Esophagus squamous epithelium (tissue), 5 donors: ENCODE measurements at places on chromosomes 1 and 21.

GRCh38 chr1:231625975-231626534 is 535 bp upstream of the DISC1 start:
- H3K27me3 ChIP-seq: no peaks in the 10 kb centered on the region
- H3K4me3 ChIP-seq: peak overlapping the region; percentile 65
- no peaks in the 10 kb centered on the region for H3K36me3 ChIP-seq
- peak overlapping the region; percentile 86 for H3K27ac ChIP-seq
- peaks cover 13% of the 10 kb centered on the region for H3K4me1 ChIP-seq

GRCh38 chr1:93313026-93313425 is 32.7 kb upstream of the DR1 start:
- no peaks in the 10 kb centered on the region for H3K27me3 ChIP-seq
- H3K4me1 ChIP-seq: peaks cover 10% of the 10 kb centered on the region
- H3K36me3 ChIP-seq: peaks cover 11% of the 10 kb centered on the region
- H3K27ac ChIP-seq: no peak overlapping the region
- H3K4me3 ChIP-seq: no peak overlapping the region

- DNase-seq: no peak
- H3K4me3 ChIP-seq: no peak overlapping the region
- H3K27me3 ChIP-seq: no peaks in the 10 kb centered on the region
Measured at GRCh38 chr1:167594822-167595221, 35.2 kb upstream of the RCSD1 start.

DNA sequence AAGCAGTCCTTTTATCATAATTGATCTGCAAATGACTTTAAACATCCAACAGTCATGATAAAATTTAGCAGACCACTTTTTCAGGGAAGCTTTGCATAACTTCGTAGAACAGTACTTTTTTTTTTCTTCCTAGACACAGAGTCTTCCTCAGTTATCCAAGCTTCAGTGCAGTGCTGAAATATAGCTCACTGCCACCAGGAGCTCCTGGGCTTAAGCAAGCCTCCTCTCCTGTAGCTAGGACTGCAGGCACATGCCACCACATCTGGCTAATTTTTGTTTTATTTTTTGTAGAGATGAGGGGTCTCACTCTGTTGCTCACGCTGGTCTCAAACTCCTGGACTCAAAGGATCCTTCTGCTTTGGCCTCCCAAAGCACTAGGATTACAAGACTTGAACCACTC is 3.8 kb downstream of the F13B start:
- no peak overlapping the region for H3K27ac ChIP-seq
- no peak overlapping the region for H3K4me3 ChIP-seq
- no peaks in the 10 kb centered on the region for H3K27me3 ChIP-seq
- DNase-seq: no peak
- no peaks in the 10 kb centered on the region for H3K4me1 ChIP-seq

DNA sequence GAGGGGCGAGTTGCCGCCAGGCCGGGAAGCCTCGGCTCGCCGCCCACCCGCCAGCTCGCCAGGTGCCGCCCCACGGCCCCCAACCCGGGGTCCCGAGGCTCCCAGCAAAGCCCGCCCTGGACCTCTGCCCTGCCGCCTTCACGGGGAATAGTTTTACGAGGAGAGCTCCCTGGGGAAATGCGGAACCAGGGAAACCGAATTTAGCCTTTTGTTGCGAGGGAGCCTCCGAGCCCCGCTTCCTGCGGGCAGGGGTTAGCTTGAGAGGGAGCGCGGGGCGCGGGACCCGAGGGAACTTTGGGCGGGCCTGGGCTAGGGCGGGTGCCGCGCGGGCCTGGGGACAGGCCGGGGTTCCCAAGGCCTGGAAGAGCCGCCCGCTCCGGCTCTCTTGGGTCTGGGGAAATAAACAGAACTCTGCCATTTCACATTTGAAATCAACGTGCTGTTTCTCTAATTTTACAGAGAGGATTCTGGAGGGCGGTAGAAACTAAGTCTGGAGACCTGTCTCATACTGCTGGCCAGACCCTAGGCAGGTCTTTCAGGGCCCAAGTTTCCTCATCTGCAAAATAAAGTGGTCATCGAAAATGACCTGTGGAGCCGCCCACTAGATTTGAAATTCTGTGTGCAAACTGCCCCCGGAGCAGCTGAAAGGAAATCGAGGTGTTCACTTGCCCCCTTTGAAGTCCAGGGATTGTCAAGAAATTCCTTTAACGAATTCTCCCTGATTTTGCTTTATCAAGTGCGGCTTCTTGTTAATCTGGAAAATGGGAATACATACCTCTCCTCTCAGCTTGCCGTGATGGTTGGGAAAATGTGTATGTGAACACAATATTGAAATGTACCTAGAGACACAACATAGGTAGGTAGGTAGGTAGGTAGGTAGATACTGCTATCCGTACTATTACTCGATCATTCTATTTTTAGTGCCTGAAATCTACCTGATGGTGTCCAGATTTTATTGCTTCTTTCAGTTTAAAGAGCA is 749 bp upstream of the GLUL start:
- peaks cover 17% of the 10 kb centered on the region for H3K36me3 ChIP-seq
- peaks cover 12% of the 10 kb centered on the region for H3K4me1 ChIP-seq
- no peak for DNase-seq
- peak overlapping the region; percentile 88 for H3K4me3 ChIP-seq
- H3K27ac ChIP-seq: peak overlapping the region; percentile 97

DNA sequence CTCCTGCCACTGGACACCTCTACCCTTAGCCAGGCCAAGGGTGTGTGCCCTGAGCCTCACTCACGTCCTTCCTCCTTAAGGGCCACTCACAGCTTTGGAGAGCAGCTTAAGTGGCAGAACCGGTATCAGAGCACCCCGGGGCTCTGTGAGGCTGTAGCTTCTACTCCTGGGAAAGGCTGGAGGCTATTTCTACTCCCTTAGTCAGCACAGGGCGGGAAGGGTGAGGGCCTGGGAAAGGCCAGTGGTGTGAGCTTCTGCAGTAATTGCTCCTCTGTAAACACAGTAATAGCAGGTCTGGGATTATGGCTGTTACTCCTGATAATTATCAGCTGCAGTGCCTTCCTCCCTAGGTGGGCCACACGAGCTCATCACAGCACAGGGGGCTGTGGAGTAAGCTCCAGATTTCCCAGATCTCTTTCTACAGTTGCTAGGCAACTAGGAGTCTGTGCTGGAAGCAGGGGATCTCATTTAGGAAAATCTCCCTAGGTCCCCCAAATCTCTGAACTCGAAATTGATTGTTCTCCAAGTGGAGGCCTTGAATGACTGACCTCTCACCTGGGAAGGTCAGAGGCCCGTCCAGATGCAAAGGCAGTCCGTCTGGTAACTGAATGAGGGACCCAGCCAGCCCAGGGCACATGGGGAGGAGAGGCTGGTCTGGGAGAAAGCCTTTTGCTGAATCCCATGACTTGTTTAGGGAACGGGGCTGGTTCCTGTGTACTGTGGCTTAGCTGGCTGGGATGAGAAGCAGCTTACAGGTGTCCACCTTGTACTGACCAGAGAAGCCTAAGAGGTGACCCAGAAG is 29.3 kb downstream of the IER5 start:
- peaks cover 100% of the 10 kb centered on the region for H3K4me1 ChIP-seq
- H3K36me3 ChIP-seq: no peaks in the 10 kb centered on the region
- no peak overlapping the region for H3K4me3 ChIP-seq
- no peaks in the 10 kb centered on the region for H3K27me3 ChIP-seq
- no peak for DNase-seq
- H3K27ac ChIP-seq: peak overlapping the region; percentile 88

- DNase-seq: no peak
- no peaks in the 10 kb centered on the region for H3K4me1 ChIP-seq
- no peaks in the 10 kb centered on the region for H3K36me3 ChIP-seq
- H3K27ac ChIP-seq: no peak overlapping the region
Measured at GRCh38 chr21:38082936-38083485, 166.8 kb upstream of the KCNJ6 start.

DNA sequence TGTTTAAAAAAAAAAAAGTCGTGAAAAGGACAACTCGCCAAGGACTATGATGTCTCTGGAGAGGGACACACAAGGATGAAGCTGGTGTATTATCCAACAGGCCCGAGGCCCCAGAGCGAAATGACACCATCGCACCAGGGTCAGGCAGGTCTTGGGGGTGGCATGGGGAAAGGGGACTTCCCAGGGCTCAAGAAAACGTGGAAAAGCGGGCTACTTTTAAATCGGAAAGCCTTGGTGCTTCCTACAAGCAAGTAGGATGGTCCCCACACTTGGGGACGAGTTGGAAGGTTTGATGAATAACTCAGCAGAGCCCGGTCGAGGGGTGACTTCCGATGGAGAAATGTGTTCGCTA is 505 bp upstream of the GNPAT start:
- peak overlapping the region; percentile 68 for H3K4me3 ChIP-seq
- H3K27ac ChIP-seq: peak overlapping the region; percentile 83
- no peak for DNase-seq

- no peaks in the 10 kb centered on the region for H3K27me3 ChIP-seq
- H3K4me1 ChIP-seq: peaks cover 22% of the 10 kb centered on the region
- no peak overlapping the region for H3K27ac ChIP-seq
- H3K4me3 ChIP-seq: no peak overlapping the region
- no peaks in the 10 kb centered on the region for H3K36me3 ChIP-seq
- DNase-seq: no peak
Measured at GRCh38 chr1:168260393-168260792, 20.3 kb upstream of the TBX19 start.

GRCh38 chr1:74314438-74314837 is 79.3 kb downstream of the TNNI3K start:
- no peak for DNase-seq
- H3K27me3 ChIP-seq: no peaks in the 10 kb centered on the region
- no peaks in the 10 kb centered on the region for H3K4me1 ChIP-seq
- no peaks in the 10 kb centered on the region for H3K36me3 ChIP-seq
- no peak overlapping the region for H3K27ac ChIP-seq
- no peak overlapping the region for H3K4me3 ChIP-seq

- H3K36me3 ChIP-seq: peaks cover 90% of the 10 kb centered on the region
- H3K4me1 ChIP-seq: no peaks in the 10 kb centered on the region
- no peak for DNase-seq
- H3K4me3 ChIP-seq: no peak overlapping the region
- no peaks in the 10 kb centered on the region for H3K27me3 ChIP-seq
- no peak overlapping the region for H3K27ac ChIP-seq
Measured at GRCh38 chr1:180994262-180994661, 28.4 kb downstream of the STX6 start.

DNA sequence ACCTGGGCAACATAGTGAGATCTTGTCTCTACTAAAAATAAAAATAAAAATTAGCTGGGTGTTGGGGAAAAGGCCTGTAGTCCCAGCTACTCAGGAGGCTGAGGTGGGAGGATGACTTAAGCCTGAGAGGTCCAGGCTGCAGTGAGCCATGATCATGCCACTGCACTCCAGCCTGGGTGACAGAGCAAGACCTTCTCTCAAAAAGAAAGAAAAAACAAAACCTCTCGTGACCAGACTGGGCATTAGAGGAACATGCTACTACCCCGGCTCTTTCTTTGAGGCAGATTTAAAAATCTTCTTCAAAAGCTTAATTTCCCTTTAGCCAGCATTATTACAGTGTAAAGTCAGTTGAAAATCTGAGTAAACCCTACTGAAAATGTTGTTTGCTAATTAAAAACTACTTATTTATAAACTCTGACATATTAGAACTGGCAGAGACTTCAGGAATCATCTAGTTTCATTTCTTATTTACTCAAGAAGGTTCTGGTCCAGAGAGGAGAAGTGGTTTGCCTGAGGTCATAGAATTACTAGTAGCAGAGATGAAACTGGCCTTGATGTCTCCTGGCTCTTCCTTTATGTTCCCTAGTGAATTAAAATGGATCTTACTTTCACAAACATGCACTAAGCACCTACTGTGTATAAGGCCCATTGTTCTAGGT is 11.6 kb upstream of the ELAVL4 start:
- H3K36me3 ChIP-seq: no peaks in the 10 kb centered on the region
- no peaks in the 10 kb centered on the region for H3K27me3 ChIP-seq
- H3K4me3 ChIP-seq: no peak overlapping the region
- H3K4me1 ChIP-seq: no peaks in the 10 kb centered on the region

DNA sequence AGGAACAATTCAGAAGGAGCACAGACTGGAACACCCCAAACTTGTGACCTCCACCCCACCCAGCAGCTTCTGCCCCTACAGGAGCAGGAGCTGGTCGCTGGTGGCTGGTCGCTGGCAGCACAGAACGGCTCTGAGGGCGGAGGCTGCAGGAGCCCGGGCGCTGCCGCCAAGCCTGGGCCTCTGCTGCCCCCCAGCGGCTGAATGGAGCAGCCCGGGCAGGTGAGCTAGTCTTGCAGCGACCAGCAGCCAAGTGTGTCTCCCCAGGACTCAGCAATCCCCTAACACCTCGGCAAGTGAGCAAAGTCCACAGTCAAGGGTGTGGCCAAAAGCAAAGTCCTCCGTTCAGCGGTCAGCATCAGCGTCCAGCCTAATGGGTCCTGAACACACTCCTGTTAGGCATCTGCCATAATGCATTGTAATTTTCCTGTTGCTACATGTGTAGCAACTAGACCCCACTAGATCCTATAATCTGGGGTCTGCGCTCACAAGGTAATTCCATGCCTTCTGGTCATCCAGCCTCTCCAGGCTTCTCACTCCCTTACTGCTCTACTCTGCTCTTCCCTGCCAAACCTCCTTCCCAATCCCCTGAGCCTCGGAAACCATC is 12.1 kb upstream of the GJB5 start:
- DNase-seq: no peak
- no peaks in the 10 kb centered on the region for H3K4me1 ChIP-seq
- H3K27ac ChIP-seq: no peak overlapping the region
- no peaks in the 10 kb centered on the region for H3K36me3 ChIP-seq

- H3K4me1 ChIP-seq: peaks cover 59% of the 10 kb centered on the region
- DNase-seq: no peak
- no peak overlapping the region for H3K4me3 ChIP-seq
- H3K27ac ChIP-seq: no peak overlapping the region
Measured at GRCh38 chr1:61124696-61125095, 42.3 kb downstream of the NFIA start.

GRCh38 chr1:170545476-170545875 is 13.5 kb downstream of the GORAB start:
- H3K4me1 ChIP-seq: no peaks in the 10 kb centered on the region
- no peaks in the 10 kb centered on the region for H3K27me3 ChIP-seq
- no peak overlapping the region for H3K4me3 ChIP-seq
- H3K27ac ChIP-seq: no peak overlapping the region

DNA sequence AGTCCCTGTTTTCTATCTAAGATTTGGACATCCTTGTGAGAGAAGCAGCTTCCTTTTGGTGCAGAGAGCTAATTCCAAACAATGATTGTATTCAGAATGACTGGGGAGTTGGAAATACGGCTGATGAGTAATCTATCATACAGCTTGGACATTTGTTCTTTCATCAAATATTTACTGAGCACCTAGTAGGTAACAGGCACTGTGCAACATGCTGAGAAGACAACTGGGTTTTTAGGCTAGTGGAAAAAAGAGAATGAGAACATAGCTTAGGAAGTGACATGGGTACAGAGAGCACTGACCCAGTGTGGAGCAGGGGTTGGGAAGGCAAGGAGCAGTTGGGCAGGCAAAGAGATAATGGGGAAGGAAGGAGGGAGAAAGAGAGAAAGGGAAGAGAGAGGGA is 87.5 kb downstream of the TBX19 start:
- no peaks in the 10 kb centered on the region for H3K36me3 ChIP-seq
- no peak overlapping the region for H3K27ac ChIP-seq
- no peak overlapping the region for H3K4me3 ChIP-seq
- DNase-seq: no peak
- no peaks in the 10 kb centered on the region for H3K27me3 ChIP-seq
